ENCODE measurements at places on chromosomes 5 and 9. TPM values are rescaled to one million over a fixed set of nuclear protein-coding genes. Genes with fewer than 3 reads are reported as not detected.

GRCh38 chr9:102841376-102841775, 153.8 kb upstream of the CYLC2 start:
- H3K4me3 ChIP-seq: no peak overlapping the region
- H3K27ac ChIP-seq: no peak overlapping the region
- H3K4me1 ChIP-seq: no peaks in the 10 kb centered on the region
- H3K36me3 ChIP-seq: no peaks in the 10 kb centered on the region
- no peaks in the 10 kb centered on the region for H3K27me3 ChIP-seq
- DNase-seq: no peak

DNA sequence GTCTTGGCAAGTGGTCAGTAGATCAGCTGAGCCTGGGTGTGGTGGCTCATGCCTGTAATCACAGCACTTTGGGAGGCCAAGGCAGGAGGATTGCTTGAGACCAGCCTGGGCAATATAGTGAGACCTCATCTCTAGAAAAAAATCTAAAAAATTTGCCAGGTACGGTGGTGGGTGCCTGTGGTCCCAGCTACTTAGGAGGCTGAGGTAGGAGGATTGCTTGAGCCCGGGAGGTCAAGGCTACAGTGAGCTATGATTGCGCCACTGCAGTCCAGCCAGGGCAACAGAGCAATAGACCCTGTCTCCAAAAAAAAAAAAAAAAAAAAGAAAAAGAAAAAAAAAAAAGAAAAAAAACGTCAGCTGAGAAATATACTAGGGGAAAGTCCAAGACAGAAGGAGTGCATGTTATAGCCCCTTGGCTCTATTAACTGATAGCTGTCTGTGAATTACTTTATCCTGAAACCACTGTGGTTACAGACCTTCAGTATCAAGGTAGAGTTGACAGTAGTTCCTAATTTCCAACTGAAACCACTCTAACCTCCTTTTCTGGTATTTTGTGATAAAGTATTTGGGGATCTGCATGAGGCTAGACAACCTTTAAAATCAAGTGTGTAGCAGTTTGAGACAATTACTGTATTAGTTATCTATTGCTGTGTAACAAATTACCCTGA, 2.3 kb upstream of the INIP start:
- no peak overlapping the region for H3K4me3 ChIP-seq
- H3K27ac ChIP-seq: no peak overlapping the region
- no peaks in the 10 kb centered on the region for H3K36me3 ChIP-seq
- no peak for DNase-seq
- H3K4me1 ChIP-seq: peaks cover 10% of the 10 kb centered on the region

- no peaks in the 10 kb centered on the region for H3K27me3 ChIP-seq
- no peak overlapping the region for H3K27ac ChIP-seq
- H3K4me1 ChIP-seq: no peaks in the 10 kb centered on the region
- no peak for DNase-seq
Observed at GRCh38 chr5:16544607-16545374, 72.0 kb downstream of the RETREG1 start.

DNA sequence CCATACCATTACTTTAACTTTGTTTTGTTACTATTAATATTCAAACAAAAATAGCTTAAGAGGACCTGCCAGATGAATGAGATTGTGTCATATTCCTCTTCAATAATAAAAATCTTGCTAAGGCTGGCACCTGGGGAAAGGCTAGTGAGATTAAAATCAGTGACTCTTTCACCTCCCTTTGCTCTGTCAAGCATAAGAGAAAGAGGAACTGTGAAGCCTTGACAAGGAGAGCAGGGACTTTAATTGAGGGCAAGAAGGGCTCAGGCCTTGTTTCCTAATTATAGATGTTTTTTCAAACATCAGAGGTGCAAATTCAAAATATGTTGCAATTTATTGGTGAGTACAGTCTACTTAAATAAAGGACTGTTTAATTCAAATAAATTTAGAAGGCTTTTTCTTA, 91.7 kb downstream of the SPATA31D1 start:
- no peak overlapping the region for H3K4me3 ChIP-seq
- no peaks in the 10 kb centered on the region for H3K4me1 ChIP-seq
- H3K27ac ChIP-seq: no peak overlapping the region
- H3K36me3 ChIP-seq: no peaks in the 10 kb centered on the region

DNA sequence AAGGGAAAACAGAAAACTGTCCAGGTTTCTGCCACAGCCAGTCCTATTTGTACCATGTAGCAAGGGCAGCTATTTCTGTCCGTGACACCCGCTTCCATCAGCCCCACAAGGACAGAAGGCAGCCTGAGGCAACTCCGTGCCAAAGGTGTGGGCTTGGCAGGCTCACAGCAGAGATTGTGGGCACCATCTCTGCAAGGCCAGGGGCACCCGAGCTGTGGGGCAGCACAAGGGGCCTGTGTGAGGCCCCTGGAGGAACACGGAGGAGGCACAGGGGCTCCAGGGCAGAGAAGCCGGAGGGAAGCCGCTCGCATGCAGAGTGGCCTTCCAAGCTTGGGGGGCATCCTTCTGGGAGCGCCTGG, 43.5 kb downstream of the COL23A1 start:
- H3K4me3 ChIP-seq: no peak overlapping the region
- H3K27me3 ChIP-seq: no peaks in the 10 kb centered on the region

Gene GRM6
- total RNA-seq: not detected

GRCh38 chr5:135891268-135891667, 4.4 kb downstream of the IL9 start:
- H3K4me3 ChIP-seq: no peak overlapping the region
- DNase-seq: no peak
- peaks cover 9% of the 10 kb centered on the region for H3K27me3 ChIP-seq

Gene GFRA3
- not detected for total RNA-seq

DNA sequence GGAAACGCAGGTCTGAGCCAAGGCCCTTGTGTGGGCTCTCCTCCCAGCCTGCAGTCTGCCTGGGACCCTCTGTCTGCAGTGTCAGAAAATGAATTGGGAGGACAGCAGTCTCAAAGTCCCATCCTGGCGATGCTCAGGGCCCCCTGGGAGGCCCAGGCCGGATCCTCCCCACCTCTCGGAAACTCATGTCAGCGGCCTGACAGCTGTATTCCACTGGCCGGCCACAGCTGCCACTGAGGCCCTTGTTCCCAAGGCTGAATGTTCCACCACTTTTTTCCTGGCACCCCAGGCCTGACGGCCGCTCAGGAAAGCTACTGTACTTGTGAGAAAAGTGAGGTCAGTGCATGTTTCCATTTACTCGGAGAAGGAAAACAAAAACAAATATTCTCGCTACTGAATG, 180.0 kb downstream of the FGF18 start:
- H3K4me3 ChIP-seq: no peak overlapping the region
- H3K4me1 ChIP-seq: peaks cover 9% of the 10 kb centered on the region
- no peak for DNase-seq
- H3K27me3 ChIP-seq: no peaks in the 10 kb centered on the region
- no peak overlapping the region for H3K27ac ChIP-seq
- H3K36me3 ChIP-seq: no peaks in the 10 kb centered on the region

DNA sequence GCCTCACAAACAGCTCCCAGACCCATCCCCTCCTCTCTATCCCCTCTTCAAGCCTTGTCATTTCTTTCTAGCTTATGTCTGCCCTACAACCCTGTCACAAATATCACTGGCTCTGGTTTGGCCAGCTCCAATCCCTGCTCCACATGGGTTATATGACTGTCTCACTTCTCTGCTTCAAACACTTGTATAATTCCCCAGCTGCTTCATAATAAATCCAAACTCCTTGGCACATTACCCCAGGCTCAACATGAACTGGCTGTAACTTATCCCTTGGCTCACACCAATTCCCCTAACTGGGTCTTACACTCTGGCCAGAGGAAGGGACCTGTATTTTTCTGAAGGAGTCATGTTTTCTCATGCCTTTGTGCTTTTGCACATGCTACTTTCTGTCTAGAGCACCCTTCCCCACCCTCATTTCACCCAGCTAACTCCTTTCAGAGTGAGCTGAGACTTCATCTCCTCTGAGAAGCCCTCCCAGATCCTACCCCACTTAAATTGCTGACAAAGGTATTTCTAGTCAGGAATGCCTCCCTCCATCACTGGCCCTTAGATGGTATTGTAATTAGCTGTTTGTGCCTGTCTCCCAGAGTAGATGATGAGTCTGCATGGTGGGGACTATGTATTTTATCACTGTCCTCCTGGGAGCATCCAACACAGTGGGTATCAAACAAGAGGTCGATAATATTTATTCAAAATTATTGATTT, 5.3 kb downstream of the PRXL2C start:
- peaks cover 7% of the 10 kb centered on the region for H3K4me1 ChIP-seq
- H3K27ac ChIP-seq: no peak overlapping the region
- no peaks in the 10 kb centered on the region for H3K27me3 ChIP-seq
- DNase-seq: no peak

Gene BSPRY
- 22.7 TPM for total RNA-seq

DNA sequence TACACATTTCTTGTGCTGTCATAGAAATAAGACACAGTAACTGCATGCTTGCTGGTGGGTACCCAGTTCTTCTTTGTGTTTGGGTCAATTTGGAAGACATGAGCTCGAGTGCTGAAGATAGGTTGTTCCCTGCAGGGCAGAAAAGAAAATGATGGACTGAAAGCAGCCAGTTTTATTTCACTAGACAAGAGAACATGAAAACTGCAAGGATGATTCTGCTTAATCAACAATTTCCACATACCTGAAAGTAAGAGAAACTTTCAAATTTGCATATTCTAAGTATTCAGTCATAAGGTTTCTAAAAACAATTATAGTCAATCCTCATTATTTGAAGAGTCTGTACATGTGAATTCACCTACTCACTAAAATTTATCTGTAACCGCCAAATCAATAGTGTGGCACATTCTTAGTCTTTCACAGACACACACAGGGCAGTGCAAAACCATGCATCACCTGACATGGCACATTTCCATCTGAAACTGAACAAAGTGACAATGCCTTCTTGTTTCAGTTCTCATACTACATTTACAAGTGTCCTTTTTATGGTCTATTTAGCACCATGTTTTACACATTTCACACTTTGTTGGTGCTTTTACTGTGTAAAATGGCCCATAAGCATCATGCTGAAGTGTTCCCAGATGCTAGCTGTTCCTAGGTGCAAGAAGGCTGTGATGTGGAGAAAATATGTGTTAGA, 56.9 kb downstream of the HOMER1 start:
- H3K27me3 ChIP-seq: no peaks in the 10 kb centered on the region
- no peak overlapping the region for H3K4me3 ChIP-seq
- H3K4me1 ChIP-seq: no peaks in the 10 kb centered on the region
- DNase-seq: no peak
- H3K27ac ChIP-seq: no peak overlapping the region

Gene DIPK1B
- 15.6 TPM for total RNA-seq

DNA sequence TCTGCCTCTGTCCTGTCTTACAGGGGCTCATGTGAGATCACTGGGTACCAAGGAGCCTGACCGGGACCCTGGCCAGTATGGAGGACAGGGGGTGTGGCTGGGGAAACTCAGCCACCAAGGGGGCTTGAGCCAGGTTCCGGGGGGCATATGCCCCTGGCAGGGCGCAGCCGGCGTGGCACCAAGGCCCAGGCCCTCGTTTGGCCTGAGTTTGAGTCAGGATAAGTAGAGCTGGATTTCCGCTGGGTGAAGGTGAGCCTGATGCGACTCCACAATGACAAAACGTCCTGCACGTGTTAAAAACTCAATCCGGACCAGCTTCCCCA, 616 bp upstream of the TSPAN17 start:
- H3K4me3 ChIP-seq: peak overlapping the region; percentile 86
- H3K4me1 ChIP-seq: peaks cover 17% of the 10 kb centered on the region
- no peaks in the 10 kb centered on the region for H3K36me3 ChIP-seq
- peak overlapping the region; percentile 68 for H3K27ac ChIP-seq
